T-helper 22 cell (primary cell): ENCODE measurements at places on chromosomes 3 and 15.

DNA sequence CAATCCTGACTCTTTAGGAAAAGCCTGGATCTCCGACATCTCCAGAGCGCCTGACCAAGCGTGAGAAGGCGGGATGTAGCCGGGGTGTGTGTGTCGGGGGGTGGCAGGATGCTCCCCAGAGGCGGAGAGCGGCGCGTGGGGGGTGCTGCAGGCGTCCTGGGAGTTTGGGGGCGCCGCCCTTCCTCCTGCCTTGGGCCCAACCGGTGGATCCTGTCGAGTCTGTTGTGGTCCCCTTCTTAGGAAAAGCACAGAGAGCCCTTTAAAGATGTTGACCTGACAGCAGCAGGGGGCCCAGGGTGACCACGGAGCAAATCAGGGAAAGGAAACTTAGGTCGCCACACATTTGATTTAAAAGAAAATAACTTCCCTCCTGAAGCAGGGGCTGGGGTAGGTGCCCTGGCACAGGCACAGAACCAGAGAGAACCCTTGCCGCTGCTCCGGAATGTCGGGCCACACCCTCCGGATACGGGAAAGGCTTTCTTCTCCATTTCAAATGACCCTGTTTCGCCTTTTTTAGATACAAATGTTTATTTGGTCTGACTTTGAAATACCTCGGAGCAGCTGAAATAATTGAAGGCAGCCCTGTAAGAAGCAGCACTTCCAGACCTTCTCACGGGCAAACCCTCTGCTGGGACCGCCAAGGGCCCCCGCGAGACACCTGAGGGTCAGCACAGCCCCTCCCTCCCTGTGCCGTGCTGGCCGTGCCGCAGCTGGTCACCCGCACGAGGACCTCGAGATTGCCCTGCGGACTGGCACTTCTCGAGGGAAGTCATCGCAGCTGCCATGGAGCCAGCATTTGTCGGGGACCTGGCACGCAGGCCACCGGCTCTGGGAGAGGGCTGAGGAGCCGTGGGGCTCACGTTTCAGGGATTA is 102.9 kb upstream of the KLF13 start:
- DNase-seq: no peak

DNA sequence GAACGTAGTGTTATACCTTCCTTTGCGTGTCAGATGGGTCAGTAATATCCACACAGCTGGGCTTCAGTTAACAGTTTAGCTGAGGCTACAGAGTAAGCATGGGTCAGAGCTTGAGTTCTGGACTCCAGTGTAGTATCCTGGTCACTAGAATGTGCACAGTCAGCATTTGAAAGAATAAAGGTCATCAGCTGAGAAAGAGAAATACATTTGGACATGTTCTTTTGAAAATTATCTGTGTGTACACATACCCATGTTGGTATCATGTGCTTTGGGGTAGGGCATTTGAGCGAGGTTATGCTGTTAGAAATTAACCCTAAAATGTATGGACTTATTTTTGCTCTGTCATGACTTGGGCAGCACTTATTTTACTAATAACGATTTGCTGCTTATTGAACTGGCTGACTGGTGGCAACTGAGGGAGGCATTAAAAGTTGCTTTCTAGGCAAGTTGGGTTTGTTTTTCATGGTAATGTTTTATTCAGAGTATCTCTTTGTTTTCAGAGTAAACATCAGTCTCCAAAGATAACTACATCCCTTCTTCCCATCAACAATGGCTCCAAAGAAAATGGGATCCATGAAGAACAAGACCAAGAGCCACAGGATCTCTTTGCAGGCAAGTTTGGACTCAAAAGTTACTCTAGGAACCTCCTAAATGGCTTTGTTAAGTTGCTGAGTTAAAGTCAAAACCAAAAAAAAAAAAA is 16.4 kb downstream of the SNX1 start:
- no peak for DNase-seq

DNA sequence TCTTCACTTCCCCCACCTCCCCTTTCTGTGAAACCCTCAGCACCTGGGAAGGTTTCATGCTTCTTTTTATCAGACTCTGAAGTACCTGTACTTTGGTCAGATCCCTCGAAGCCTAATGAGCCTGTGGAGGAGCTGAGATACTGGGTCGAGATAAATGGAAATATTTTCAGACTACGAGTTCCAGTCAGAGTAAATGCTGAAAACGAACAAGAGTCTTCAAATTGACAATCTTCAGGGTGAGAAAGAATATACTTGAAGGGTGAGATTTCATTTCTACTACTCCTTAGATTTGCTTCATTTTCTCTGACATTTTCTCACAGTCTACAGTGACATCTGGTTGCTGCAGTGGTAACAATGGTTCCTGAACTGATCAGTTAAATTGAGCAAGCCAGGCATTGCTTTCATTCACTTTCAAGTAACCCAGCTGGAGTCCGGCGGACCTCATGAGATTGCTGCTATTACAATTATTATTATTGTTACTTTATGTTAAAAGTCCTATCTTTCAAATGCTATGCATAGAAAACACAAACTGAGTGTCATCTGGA is 337.2 kb downstream of the VGLL3 start:
- DNase-seq: no peak

GRCh38 chr15:50906954-50907600 is 1.4 kb upstream of the AP4E1 start:
- peak; percentile 75 for DNase-seq

DNA sequence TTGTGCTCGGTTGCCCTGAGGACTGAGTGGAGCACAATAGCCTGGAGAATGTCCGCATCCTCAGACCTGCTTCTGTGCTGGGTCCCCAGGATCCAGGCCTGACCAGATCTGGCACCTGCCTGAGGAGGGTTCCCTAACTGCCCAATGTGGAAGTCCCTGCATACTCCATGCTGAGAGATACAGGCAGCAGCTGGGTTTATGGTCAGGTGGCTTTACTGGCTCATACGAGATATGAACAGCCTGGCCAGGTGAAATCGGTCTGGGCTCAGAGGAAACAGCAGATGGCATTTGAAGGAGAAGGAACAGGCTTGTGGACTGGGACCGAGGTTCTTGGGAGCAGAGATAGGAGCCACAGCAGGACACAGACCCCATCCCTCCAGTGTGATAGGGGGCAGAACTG is 18.2 kb upstream of the KIF23 start:
- no peak for DNase-seq

GRCh38 chr3:46349484-46350261 is 4.2 kb upstream of the CCR2 start:
- DNase-seq: no peak

DNA sequence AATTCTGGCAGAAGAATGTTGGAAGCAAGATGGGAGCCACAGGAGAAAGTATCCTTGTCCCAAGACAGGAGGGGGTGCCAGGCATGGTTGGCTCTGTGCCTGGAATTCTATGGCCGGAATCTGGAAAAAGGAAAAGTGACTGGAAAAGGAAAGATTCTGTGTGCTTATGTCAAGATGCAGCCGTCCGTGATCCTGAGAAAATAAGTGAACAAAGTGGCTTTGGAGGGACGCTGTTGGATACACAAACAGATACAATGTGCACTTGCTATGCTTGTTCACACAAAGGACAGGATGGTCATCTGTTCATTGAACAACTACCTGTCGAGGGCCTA is 28.5 kb upstream of the MUC20 start:
- DNase-seq: no peak

DNA sequence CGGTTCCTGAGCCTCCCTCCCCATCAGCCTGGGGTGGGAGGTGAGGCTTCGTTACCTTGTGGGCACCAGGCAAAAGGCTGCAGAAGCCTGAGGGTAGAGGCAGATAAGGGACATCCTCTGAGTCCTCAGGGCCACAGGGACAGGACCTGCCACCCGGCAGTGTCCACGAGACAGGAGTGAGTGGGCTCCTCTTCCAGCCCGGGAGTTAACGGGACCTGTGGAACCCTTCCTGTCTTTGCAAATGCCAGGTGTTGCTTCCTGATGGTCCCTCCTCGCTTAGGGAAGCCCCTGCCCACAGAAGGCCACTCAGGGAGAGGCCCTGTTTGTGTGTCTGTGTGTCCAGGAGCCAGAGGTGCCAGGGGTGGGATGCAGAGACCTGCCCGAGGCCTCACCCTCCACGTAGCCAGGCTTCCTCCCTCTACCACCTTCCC is 111.1 kb upstream of the ALDH1A3 start:
- DNase-seq: no peak
